Activated CD4-positive, alpha-beta T cell treated with anti-CD3 and anti-CD28 coated beads for 36 hours (primary cell): ENCODE measurements at places on chromosomes 5 and 9. TPM values are rescaled to one million over a fixed set of nuclear protein-coding genes. Genes with fewer than 3 reads are reported as not detected.

GRCh38 chr9:136628268-136628667, 34.4 kb upstream of the EGFL7 start:
- no peaks in the 10 kb centered on the region for H3K36me3 ChIP-seq
- no peak overlapping the region for H3K4me3 ChIP-seq
- no peak for DNase-seq
- H3K4me1 ChIP-seq: no peaks in the 10 kb centered on the region
- no peaks in the 10 kb centered on the region for H3K27me3 ChIP-seq

Gene CCDC171
- total RNA-seq: 2.9 TPM

Gene PCSK1
- not detected for total RNA-seq

Gene TAL2
- not detected for total RNA-seq

DNA sequence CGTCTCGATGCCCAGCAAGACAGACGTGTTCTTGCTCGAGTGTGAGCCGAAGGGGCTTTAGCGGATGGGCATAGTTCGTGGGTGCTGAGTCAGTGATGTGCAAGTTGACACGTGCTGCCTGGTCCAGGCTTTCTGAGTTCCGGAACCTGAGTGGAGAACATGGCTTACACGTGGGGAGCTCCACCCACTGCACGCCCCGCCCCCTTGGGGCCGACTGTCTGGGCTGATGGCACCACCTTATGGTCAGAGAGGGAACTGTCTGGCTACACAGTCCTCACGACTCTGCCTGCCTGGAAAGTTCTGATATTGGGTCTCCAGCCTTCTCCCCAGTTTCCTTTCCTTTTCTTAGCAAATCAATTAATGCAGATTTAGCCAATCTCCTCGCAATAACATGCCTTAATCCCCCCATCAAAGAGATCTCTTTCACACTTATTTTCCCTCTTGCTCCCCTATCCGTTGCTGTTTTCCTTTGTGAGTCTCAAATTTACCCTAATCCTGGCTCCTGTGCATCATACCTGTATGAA, 3.8 kb upstream of the STC2 start:
- H3K27me3 ChIP-seq: peaks cover 50% of the 10 kb centered on the region
- peaks cover 19% of the 10 kb centered on the region for H3K36me3 ChIP-seq

DNA sequence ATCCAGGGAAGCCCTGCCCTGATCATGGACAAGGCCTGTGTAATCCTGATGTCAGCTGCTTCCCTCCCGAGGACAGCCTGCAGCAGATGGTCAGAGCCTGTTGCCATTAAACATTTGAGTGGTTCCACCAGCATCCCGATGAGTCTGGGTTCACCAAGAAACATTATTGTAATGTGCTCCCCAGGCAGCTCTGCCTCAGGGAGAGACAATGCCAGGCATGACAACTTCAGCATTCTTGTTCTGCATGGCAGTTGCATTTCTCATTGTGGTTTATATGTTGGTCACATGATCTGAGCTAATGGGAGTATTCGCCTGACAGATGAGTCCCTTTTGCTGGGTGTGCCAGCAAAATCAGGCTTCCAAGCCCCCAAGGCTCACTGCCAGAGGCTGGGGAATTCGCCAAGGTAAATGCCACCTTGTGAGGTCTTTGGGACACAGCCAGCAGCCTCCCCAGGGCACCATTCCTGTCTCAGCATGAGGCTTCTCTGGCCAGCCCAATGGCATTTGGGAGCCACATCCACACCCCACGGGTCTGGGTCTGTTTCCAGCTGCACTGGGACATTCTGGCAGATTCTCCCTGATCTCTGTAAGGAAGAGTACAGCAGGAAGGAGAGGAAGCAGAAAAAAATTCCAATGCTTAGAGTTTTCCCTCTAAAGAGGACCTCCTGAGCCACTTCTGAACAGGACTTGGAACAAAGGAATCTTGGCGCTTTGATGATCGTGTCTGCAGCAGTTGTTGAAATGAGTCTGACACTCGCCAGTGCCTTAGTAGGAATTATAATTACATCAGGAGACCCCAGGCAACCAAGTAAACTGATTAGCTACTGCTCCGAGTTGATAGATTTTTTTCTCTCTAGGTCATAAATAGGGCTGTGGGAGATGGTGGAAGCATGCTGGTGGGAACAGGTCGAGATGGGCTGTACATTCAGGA, 18.7 kb downstream of the KCNIP1 start:
- no peak for DNase-seq
- peaks cover 15% of the 10 kb centered on the region for H3K27me3 ChIP-seq
- no peak overlapping the region for H3K4me3 ChIP-seq
- H3K4me1 ChIP-seq: no peaks in the 10 kb centered on the region
- H3K27ac ChIP-seq: no peak overlapping the region

Gene ARID3C
- total RNA-seq: 0.66 TPM

Gene EIF4E1B
- total RNA-seq: not detected

Gene PRDM9
- total RNA-seq: not detected

GRCh38 chr5:172455087-172455381, 709 bp upstream of the SH3PXD2B start:
- H3K36me3 ChIP-seq: no peaks in the 10 kb centered on the region
- DNase-seq: no peak
- peaks cover 19% of the 10 kb centered on the region for H3K27me3 ChIP-seq
- peak overlapping the region; percentile 69 for H3K4me3 ChIP-seq
- peaks cover 17% of the 10 kb centered on the region for H3K4me1 ChIP-seq
- no peak overlapping the region for H3K27ac ChIP-seq

- H3K27ac ChIP-seq: no peak overlapping the region
- DNase-seq: peak; percentile 62
- peaks cover 1% of the 10 kb centered on the region for H3K27me3 ChIP-seq
- H3K4me1 ChIP-seq: peaks cover 12% of the 10 kb centered on the region
- H3K36me3 ChIP-seq: peaks cover 7% of the 10 kb centered on the region
Observed at GRCh38 chr5:6849316-6850105, 136.3 kb downstream of the TENT4A start.

Gene PRLR
- total RNA-seq: 0.02 TPM

DNA sequence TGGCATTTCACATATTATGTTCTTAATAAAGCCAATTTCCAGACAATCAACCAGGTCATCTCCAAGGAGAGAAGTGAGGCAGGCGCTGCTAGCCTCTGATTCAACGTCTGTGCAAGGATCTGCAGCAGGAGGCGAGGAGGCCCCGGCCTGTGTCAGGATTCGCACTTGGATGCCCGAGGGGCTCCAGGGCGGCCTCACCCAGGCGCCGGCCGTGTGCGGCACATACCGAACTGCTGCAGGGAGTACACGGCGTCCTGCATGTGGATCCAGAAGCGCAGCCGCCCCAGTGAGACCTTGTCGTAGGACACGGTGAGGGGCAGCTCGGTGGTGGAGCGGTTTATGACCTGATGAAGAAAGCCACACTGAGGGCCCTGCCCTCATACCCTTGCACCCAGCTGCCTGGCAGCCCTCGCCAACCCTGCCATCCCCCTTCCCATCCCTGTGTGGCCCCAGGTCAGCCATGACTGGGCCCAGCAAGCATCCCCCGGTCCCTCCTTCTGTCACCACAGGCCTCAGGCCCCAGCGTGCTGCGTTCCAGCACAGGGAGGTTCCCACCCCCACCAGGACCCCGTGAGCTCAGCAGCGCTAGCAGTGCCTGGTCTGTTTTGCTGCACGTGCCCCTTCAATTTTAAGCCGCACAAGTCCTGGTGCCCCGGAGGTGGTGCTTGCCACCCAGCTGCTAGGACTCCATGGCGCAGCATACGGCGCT, 9.9 kb downstream of the CLPTM1L start:
- H3K27ac ChIP-seq: no peak overlapping the region
- H3K36me3 ChIP-seq: peaks cover 30% of the 10 kb centered on the region
